CD4-positive, alpha-beta T cell treated with Interleukin-6 for 4 hours (primary cell): ENCODE measurements at places on chromosomes 5 and 9.

- DNase-seq: no peak
Measured at GRCh38 chr9:135032868-135033460, 54.5 kb upstream of the OLFM1 start.

GRCh38 chr5:113807427-113807991 lies 294.0 kb downstream of the YTHDC2 start:
- DNase-seq: no peak

DNA sequence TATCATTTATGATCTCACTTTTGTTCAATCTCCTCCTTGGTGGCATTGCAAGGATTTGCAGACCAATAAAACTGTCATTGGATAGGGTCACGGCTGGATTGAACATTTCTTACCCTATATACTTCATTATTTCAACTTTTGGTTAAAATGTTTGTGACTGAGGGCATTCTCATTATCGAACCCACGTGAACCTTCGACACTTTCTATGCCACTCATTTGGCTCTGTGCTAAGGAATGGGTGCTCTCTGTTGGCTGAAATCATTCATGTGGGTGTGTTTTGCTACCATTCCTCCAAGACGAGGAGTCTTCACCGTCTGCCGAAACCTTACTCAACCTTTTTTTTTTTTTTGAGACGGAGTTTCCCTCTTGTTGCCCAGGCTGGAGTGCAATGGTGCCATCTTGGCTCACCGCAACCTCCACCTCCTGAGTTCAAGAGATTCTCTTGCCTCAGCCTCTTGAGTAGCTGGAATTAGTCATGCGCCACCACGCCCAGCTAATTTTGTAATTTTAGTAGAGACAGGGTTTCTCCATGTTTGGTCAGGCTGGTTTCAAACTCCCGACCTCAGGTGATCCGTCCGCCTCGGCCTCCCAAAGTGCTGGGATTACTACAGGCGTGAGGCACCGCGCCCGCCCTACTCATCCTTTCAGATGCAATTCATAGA lies 62.5 kb downstream of the CSNK1A1 start:
- no peak for DNase-seq

GRCh38 chr9:86749894-86750255 lies 197.4 kb downstream of the GAS1 start:
- no peak for DNase-seq

GRCh38 chr5:99285606-99286005 lies 356.8 kb upstream of the CHD1 start:
- no peak for DNase-seq

- no peak for DNase-seq
Measured at GRCh38 chr5:147509710-147510651, at the start of gene DPYSL3. Gene DPYSL3 (minus strand): TSS chr5:147510068. CDS start chr5:147509858, 210 bp downstream.

- DNase-seq: no peak
Measured at GRCh38 chr5:35557748-35558147, 59.9 kb upstream of the SPEF2 start.

DNA sequence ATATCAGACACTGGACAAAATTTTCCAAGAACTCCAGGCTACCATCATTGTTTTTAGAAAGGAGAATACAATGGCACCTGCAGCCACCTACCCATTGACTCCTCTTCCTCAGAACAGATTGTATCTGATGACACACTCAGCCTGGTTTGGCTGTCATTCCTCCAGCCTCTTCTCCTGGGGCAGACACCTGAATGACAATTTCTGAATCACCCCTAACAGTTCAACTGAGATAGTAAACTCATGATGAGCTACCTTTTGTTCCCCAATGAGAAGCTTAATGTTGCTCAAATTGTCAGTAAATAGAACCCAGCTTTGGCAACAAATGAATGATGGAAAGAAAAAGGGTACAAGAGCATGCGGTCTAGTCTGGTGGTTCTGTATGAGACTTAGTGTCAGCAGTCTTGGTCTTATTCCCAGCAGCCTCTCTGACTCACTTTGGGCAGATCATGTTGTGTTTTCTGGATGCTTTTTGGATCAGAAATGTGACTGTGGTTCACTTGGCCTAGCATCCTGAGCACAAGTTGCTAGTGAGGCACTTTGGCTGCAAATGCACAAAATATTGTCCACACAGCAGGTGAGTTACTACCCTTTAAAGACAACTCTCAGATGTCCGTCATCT lies 78.3 kb downstream of the MAMDC2 start:
- DNase-seq: no peak

DNA sequence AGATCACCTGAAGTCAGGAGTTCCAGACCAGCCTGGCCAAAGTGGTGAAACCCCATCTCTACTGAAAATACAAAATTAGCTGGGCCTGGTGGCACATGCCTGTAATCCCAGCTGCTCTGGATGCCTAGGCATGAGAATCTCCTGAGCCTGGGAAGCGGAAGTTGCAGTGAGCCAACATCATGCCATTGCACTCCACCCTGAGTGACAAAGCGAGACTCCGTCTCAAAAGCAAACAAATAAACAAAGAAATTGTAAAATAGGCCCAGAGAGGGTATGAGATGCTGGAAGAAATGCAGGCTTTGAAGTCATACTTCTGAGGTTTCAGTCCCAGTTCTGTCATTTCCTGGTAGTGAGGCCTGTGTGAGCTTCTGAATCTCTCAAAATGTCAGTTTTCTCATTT lies 5.3 kb upstream of the ARHGEF37 start:
- no peak for DNase-seq

GRCh38 chr9:86966852-86967511 lies 19.7 kb upstream of the GAS1 start:
- DNase-seq: no peak

DNA sequence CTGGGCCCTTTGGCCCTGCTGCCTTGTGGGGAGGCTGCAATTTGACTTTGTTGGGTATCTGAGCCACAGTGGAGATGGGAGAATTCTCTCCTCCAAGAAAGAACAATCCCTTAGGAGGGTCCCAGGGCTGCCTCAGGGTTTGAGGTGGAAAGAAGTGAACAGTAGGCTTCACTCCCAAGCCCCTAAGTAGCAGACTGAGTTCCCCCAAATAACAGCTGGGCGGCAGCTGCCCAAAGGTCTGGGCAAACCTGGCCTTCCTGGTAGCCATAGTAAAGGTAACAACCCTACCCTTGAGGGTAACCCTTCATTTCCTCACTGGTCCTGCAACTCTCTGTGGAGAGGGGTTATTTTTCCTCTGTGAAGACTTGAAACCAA lies 746 bp downstream of the RGS3 start:
- DNase-seq: no peak

DNA sequence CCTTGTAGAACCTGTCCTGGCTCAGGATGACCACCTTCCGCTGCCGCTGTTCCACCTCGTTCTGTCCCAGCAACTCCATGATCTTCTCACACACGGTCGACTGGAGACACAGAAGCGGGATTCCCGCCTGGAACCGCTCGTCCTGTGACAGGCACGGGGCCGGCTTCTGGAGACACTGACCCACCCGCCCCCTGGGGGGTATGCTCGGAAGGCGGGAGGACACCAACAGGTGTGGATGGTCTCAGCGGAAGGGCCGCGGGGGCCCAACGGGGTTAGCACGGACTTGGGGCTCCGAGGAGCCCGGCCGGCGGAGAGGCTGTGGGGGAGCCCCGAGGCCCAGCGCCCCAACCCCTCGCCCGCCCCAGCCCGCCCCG lies 530 bp downstream of the UCK1 start:
- no peak for DNase-seq

GRCh38 chr9:138015021-138015829 lies 137.6 kb downstream of the CACNA1B start:
- DNase-seq: no peak

- no peak for DNase-seq
Measured at GRCh38 chr5:139413963-139414362, 10.1 kb upstream of the SPATA24 start.
